ENCODE measurements at places on chromosomes 3 and 15.

DNA sequence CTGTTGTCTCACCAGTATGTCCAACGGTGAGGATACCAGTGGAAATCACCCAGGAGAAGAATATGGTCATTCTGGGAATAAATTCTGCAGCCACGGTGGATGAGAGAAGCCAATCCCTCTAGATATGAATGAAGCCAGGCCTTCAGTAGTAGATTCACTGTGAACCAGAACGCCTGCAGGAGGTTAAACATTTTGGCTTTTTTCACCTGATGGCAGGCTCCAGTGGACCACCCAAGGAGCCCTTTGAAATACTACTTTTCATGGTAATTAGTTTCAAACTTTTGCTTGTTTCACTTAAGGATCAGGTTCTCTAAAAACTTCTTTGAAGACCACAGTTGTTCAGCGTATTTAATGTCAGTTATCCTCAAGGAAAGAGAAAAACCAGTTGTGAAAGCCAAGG, 353.4 kb downstream of the RORA start:
- no peak for DNase-seq

DNA sequence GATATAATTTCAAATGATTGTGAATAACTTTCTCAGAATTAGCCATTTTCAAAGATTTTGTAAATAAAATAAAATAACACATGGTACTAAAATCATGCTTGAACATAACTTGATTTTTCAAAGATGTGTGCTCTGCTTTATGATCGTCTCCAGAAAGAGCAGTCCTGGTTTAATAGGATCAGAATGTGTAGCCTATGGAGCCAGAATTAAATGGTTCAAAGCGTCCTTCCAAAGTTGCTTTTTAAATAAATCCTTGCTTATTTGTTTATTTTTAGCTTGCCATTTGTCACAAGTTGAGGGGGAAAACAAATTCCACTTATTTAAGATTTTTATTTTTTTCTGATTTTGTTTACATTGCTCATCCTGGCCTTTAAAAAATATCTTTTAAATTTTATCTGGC, 123.7 kb upstream of the SPRED1 start:
- DNase-seq, result no peak

- no peak for DNase-seq
These were observed 302.8 kb upstream of the LYSMD4 start for GRCh38 chr15:100036015-100036414.

- DNase-seq, result peak; percentile 84
These were observed 6.5 kb upstream of the DNASE1L3 start for GRCh38 chr3:58217209-58217811.

- no peak for DNase-seq
These were observed 449.0 kb downstream of the NAALADL2 start for GRCh38 chr3:175308097-175308496.

GRCh38 chr3:141414800-141415462, 46.6 kb downstream of the ZBTB38 start:
- no peak for DNase-seq

- peak; percentile 64 for DNase-seq
These were observed 11.5 kb downstream of the PLA2G4F start for GRCh38 chr15:42144841-42145375.

GRCh38 chr15:78419367-78419766, 18.6 kb upstream of the IREB2 start:
- DNase-seq, result no peak

DNA sequence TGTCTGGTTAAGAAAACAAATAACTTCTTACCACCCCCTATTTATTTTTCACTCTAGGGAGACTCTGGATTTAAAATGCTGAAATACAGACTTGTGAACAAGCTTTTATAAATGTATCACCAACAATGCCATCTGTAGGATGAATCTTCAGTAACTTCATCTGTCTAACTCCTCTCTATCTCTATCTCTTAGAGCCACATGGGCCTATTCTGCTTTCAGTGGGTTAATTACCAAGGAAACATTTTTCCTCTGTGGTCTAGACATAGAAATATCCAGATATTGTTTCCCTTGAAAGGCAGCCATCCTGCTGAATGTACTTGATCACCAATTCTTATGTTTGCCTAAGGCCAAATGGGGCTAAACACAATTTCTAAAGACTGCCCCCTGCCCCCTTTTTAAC, 167.6 kb upstream of the COL8A1 start:
- DNase-seq, result no peak

GRCh38 chr15:77568973-77569728, 63.6 kb downstream of the LINGO1 start:
- no peak for DNase-seq

DNA sequence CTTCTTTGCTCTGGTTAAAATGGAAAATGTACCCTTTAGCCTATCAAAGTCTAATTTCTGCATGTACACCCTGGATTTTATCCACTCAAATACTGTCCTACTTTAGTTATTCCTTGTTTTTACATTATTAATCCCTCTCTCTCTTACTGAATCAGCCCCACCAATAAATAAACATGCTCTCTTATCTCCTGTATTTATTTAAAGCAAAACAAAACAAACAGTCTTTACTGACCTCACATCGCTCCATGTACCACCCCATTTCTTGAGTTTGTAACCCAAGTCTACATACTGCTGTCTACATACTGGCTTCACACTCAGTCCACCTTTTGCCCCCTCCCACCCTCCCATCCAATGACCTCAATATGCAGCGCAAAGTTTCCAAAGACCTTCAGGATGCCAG, 113.3 kb upstream of the RORA start:
- no peak for DNase-seq

Data from suprapubic skin (tissue), 4 donors.